ENCODE measurements at places on chromosomes 12 and 14.

DNA sequence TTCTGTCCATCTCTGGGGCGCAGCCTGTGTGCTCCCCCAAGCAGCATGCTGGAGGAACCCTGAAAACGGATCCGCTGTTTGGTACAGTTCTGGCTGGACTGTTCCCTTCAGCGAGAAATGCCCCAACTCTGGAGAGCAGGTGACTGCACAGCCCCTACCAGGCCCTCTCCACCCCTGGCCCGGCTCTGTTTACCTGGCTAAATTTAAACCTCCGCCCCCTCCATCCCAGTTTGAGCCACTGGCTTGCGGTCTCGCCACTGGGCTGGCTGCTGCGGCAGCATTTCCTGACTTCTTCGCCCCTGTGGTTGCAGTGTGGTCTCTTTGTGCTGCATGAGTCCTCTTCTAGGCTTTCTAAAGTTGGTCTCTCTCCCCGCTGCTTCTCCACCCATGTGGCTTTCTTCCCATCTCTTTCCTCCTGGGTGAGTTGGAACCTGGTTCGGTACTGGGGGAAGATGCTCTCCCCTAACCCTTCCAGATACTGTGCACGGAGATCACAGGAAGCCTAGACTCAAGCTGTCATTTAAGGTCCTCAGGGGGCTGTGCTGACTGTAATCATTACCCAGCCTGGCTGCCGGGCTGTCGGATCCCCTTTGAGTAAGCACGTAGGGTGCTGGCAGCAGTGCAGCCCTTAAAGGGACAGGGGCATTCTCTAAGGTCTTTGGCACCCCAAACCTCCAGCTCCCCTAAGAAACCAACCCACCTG is 60.6 kb downstream of the FBXL14 start:
- no peak for DNase-seq

DNA sequence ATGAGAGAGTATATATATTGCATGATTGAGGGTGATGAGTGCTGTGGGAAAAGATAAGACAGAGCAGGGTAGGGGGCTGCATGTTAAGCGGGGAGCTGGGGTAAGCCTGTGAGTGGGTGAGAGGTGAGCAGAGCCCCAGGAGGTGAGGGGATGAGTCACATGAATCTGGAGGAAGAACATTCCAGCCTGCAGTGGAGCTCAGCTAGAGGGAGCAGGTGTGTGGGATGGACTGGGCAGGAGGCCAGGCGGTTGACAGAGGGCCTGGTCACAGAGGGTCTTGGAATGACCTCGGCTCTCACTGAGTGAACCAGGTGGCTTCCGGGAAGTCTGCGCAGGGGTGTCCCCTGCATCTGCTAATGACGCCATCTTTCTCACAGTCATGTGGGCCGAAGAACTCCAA is 44.4 kb downstream of the GIT2 start:
- DNase-seq = no peak

GRCh38 chr12:70307868-70308267 is 58.2 kb upstream of the KCNMB4 start:
- no peak for DNase-seq

DNA sequence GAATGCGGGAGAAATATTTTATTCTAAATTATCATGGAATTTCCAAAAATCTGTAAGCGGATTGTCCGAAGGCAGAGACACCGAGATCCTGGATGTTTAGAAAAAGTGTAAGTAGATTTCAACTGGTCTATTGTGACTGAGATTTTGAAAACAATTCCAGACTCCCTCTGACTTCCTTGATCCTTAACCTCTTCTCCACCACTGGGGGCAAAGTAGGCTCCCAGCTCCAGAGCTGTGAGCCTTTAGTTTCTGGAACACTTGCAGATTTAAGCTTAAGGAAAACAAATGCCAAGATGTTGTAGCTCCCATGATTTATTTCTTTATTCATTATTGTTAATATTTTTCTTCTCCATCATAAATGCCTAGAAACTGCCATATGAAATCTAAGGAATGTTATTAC is 1320.5 kb upstream of the SEL1L start:
- no peak for DNase-seq

DNA sequence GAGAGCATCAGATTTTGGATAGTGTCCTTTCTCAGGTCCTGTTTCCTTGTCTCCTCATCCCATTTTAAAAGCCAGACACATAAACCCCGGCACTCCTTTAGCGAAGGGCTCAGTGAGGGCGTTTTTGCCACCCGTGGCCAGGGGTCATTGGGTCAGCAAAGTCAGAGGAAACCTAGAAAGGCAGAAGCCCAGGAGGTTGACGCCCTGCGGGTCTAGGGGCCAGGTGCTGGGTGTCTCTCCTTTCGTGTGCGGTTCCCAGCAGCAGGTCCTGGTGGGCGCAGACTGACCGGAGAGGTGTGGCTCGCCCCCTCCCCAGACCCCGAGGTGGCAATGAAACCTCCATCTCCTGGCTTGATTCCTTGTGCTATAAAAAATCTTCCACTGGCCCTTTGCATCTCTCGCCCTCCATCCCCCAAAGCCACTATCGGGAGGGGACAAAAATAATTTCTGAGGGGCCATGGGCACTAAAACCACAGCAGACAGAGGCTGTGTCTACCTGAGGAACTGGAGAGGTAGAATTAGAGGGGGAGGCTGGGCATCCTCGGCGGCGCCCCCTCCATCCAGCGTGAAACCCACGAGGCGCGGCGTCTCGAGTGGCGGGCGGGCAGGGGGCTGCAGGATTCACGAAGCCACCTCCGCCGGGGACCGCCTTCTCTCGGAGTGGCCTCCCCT is 858 bp upstream of the FRMD6 start:
- DNase-seq = peak; percentile 73

DNA sequence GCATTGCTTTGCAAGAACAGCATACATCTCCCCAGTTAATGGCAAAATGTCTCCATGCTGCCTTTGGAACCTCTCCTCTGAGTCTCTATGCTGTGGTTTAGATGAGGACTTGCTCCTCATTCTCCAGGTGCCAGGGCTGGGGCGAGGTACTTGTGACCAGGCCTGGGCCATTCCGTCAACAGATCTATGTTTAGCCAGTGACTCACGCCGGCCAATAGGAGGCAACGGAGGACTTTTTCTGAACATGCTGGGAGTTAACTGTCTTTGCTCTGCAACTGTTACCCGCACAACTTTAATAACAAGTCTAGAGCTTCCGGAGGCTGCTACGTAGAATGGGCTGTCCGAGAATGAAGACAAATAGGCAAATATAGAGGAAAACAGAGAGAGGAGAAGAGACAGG is 214.2 kb downstream of the GLT1D1 start:
- DNase-seq = peak; percentile 55

DNA sequence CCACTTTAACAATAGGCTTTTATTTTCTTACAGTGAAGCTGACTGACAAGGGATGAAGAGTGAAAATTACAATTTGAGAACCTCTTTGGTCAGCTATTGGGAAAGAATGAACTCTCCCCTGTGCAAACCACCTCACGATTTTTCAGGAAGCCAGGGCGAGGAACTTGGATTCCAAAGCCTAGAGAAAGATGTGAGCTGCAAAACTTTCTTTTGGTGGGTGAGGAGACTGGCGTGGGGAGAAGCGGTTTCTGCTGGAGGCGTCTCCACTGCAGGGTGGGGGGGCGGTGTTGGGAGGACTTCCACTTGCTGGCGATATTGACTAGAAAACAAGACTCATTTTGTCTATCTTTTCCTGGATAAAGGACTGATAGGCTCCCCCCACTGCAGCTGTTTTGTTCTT is 59.3 kb upstream of the VRK1 start:
- DNase-seq = no peak

- DNase-seq = peak; percentile 32
Observed at GRCh38 chr14:97299661-97300060, 502.5 kb downstream of the VRK1 start.

Data from ELF-1 (cell line).